ENCODE measurements at places on chromosomes 3 and 15.

- no peak for DNase-seq
These were observed 88.4 kb downstream of the ASB7 start for GRCh38 chr15:100690795-100691158.

DNA sequence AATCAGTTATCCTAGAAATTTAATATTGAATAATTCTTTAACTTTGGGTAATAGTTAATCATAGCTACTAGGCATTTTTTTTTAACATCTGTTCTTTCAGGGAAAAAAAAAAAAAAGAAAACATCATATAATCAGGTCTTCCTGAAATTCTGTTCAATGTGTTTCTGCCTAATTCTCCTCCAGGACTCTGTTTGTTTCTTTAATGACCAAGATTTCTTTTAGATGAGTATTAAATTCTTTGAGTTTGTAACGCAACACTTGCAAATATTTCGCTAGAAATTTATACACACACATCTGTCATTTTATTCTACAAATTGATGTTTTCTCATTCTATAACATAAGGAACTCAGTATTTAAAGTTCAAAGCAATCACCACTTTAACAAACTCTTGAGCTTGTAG, 56.7 kb downstream of the ALCAM start:
- DNase-seq: no peak

DNA sequence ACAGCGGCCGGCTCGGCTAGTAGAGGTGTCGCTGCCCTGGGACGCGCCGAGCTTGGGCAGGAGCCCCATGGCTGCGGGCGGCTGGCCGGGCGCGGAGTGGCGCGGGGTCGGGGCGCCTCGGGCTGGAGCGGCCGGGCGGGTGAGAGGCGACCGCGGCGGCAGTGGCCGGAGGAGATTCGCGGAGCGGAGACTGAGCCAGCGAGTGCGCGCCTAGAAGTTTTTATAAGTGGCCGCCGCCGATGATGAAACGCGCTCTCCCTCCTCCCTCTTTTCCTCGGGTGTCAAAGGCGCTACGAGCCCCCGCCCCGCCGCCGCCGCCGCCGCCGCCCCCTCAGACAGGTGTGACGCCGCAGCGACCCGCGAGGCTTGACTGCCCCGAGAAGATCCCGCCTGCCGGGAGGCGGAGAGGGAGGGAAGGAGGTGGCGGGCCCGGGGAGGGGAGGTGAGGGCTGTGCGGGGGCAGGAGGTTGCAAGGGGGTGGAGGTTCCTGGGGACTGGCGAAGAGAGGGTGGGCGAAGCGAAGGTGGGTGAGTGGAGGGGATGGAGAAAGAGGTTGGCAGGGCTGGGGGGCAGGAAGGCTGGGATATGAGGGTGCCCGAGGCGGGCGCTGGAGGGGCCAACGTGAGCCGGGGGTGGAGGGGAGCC, at the start of gene SLCO2A1:
SLCO2A1 (minus strand) TSS at position 192 of the 645 bp plus-strand sequence; CDS start at position 69, 123 bp downstream.
- DNase-seq: no peak

DNA sequence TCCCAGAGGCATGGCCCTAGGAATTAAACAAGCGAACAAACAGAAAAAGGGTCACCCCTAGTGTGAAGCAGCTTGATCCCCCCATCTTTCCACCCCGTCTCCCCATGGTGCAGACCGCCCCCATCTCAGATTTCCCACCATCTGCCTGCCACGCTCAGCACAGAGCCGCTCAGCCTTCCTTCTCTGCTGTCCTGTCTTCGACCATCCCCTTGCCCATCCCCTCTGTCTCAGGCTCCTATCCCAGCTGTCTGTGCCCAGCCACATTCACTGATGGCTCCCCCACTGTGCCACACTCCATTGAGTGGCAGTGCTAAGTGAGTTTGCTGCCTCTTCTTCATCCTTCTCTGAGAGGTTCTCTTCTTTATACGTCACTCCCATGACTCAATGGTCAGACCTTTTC, 11.7 kb upstream of the BTBD1 start:
- no peak for DNase-seq

- peak; percentile 94 for DNase-seq
These were observed 16.1 kb downstream of the MAP6D1 start for GRCh38 chr3:183809270-183809669.

GRCh38 chr3:69294014-69294766, 91.7 kb downstream of the FRMD4B start:
- DNase-seq: no peak

DNA sequence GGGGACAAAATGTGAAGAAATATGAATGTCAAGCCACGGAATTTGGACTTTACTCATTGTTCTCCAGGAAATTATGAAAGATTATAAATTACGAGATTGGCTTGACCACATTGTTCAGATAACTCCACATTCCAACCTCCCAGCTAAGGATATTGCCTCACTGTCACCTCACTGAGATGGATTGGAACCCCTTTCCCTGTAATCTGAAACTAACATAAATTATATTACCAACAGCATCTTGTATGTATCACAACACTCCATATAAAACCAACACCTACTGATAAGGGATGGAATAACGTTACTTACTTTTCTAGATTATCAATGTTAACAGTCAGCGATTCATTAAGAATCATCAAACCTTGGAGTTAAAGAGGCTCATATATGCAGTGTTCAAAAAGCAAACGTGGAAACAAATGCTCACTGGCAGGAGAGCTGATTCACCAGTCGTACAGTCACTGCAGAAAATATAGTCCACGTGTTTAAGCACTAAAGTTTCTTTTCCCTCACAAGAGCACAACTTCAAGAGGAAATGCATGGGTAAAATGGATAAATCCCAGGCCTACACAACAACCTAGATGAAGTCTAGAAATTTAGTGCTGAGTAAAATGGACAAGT, 451.5 kb downstream of the FGF12 start:
- no peak for DNase-seq

- DNase-seq: no peak
These were observed 13.7 kb upstream of the GRIP2 start for GRCh38 chr3:14553871-14554270.

DNA sequence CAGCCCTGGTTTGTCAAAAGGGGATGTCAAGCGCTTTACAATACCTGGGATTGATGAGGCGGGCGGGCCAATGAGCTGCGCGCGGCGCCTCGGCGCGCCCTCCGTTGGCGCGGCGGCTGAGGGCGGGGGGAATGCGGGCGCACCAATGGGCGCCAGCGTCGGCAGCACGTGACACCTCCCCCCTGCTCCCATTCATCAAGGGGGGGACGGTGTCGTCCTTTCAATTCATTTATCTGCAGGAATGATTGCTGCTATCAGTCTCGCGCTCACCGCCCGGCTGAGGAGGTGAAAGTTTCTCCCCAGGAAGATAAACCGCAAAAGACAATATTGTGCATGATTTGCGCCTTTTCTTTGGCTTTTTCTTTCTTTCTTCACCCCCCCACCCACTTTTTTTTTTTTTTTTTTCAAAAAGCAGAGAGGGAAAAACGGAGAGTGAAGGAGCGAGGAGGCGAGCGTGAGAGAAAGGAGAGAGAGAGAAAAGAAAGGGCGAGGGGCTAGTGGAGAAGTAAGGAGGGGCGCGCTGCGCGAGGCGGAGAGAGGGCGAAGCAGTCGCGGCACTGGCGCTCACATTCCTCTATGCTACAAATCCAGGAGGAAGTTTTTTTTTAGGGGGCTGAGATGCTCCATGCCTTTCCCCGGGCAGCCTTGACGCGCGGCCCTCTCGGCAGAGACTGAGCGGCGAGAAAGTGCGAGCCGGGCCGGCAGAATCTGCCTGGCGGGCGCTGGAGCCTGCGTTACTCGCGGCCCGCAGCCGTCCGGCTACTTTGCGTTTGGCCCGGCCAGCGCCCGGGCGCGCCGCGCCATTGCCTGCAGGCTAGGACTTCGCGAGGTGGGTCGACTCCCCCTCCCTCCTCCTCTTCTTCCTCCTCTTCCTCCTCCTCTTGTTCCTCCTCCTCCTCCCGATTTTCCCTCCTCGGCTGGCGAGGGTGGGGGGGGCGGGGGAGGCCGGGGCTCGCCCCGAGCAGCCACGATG, at the start of gene ZIC1:
ZIC1 (plus strand) TSS at position 223 of the 973 bp plus-strand sequence; CDS start at position 971, 748 bp downstream.
- DNase-seq: no peak

GRCh38 chr3:8497582-8497981, 4.0 kb upstream of the LMCD1 start:
- DNase-seq: no peak

DNA sequence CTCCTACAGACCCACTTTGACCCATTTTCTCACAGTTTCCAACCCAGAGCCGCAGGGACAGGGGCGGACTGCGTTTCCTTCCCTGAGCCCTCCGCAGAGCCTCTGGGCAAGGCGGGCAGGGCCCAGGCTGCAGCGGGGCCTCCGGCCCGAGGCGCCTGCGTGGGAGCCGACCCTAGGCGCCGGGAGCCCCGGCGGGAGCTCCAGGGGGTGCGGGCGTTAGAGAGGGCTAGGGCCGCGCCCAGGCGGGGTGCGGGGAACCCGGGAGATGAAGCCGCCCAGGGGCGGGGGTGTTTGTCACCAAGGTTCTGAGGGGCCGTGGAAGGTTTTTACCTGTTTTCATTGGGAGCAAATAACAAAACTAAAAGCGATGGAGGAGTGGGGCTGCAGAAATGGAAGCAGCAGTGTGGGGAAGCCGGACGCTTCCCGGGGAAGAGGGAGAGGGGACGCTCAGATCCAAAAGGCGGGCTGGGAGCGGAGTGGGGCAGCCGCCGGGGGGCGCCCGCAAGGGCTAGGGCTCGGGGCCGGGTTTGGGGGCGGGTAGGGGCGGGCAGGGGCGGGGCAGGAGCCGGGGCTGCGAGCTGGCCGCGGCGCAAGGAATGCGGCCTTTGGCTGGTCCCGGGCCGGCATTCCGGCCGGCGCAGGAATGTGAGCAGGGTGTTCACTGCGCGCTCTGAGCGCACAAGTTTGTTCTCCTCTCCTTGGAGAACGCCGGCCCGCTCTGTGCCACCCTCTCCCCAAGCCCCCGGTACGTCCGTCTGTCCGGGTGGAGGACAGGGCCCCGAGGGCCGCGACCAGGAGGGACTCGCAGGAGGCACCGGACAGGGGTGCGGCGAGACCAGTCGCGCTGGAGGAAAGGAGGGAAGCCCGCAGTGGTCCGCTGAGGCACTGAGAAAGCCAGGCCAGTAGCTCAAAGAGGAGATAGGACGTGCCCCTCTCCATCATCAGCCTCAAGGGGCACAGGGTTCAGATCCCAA, 61.1 kb downstream of the AMOTL2 start:
- no peak for DNase-seq

DNA sequence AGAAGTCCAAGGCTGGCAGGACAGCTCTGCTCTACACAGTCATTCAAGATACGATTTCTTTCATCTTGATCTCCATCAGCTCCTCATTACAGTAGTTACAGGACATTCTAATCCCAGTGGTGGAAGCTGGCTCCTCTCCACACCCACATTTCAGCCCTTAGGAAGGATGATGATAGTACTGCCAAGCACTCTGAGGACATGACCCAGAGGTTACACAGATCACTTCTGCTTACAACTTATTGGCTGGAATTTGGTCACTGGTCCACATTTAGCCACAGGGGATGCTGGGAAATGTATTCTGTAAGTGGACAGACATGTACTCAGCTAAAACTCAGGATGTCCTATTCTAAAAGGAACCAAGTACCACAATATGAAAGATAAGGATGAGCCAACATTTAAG, 77.1 kb downstream of the IQCH start:
- DNase-seq: no peak

DNA sequence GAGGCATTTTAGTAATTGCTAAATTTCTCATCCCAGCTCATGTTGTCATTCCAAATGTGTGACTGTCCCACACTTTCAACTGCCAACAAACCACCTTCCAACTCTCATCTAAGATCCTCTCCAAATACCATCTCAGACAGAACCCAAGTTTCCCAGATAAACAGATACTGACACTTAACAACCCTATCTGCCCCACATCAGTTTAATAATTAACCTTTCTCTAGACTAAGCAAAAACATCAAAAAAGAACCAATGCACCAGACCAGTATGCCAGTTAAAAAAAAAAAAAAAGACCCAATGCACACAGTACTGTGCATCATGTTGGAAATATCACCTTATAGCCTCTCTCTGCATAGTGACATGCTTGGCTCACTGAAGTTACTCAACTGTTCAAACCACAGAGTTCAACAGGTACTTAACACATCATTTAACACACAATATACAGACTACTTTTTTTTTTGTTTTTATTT, 5.5 kb downstream of the SFMBT1 start:
- no peak for DNase-seq

- peak; percentile 80 for DNase-seq
These were observed 38.5 kb downstream of the PYDC2 start for GRCh38 chr3:191499307-191500080.

DNA sequence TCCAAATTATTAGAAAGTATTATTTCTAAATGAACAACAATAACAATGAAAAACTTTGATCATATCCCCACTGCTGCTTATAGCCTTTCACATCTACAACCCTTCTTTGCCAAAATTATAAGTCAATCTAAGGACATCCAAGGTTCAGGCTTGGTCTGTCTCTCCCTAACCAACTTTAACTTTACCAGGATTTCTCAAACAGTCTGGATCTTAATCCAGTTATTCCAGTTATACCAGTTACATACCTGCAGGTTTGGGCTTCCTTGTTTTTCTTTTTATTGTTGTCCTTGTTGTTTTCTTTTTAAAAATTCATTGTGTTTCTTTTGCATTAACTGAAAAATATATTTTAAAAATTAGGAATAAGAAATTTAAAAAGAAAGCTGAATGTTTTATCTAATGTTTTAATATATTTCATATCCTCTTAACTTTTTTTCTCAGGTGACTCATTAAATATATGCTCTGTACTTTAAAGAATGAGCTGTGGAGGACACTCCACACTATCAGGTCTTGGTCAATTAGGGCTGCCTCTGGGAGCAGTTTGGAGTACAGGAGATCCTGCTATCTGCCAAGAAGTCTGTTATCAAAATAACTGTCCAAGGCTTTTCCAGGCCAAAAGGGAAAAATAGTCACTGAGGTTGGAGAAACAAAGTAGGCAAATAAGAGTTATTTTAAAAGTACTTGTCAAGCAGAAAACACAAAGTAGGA, 421.4 kb downstream of the EPHA6 start:
- no peak for DNase-seq

GRCh38 chr3:161413127-161413854, 42.0 kb upstream of the SPTSSB start:
- no peak for DNase-seq

- no peak for DNase-seq
These were observed 737 bp downstream of the JAGN1 start for GRCh38 chr3:9891072-9891622.

- no peak for DNase-seq
These were observed 726.0 kb upstream of the CFAP20DC start for GRCh38 chr3:59775761-59776325.

- peak; percentile 68 for DNase-seq
These were observed 28.3 kb upstream of the CRYBG3 start for GRCh38 chr3:97793420-97794019.

GRCh38 chr3:143585720-143586456, 262.4 kb downstream of the SLC9A9 start:
- no peak for DNase-seq

Data from NCI-H774 (cell line).